Stimulated activated CD4-positive, alpha-beta T cell treated with anti-CD3 and anti-CD28 coated beads, Interleukin-12 subunit alpha, Interleukin-12 subunit beta, amount 100 ng/mL, for 48 hours (primary cell): ENCODE measurements at places on chromosomes 2 and 18.

GRCh38 chr2:132589111-132589830, 80.7 kb downstream of the LYPD1 start:
- no peak for DNase-seq

GRCh38 chr18:73261243-73261642, 393.5 kb upstream of the NETO1 start:
- no peak for DNase-seq

GRCh38 chr18:49617329-49617695, 55.5 kb downstream of the LIPG start:
- no peak for DNase-seq

- DNase-seq = no peak
These were observed 110.8 kb upstream of the OTOS start for GRCh38 chr2:240250985-240251847.
